ENCODE measurements at places on chromosomes 2 and 18.

DNA sequence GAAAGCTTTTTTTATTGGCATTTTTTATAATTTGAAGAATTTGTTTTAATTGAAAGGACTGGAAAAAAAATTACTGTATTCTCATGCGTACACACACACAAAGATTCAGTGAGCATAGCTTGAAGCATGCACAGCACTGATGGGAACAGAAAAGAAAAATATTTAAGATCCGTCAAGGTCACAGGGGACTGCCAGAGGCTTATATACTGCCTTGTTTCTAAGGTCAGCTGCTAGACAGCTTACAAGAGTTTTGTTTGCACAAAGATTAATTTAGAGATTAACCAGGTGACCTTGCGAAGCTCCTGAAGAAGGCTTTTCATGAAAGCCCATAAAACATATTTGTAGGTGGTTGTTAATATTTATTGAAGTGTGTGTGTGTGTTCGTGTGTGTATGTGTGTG, 396.3 kb downstream of the TRIB2 start:
- no peak for DNase-seq

GRCh38 chr2:237682856-237683670, 55.7 kb downstream of the LRRFIP1 start:
- DNase-seq = no peak

GRCh38 chr2:189151906-189152305, 27.7 kb downstream of the COL5A2 start:
- no peak for DNase-seq

DNA sequence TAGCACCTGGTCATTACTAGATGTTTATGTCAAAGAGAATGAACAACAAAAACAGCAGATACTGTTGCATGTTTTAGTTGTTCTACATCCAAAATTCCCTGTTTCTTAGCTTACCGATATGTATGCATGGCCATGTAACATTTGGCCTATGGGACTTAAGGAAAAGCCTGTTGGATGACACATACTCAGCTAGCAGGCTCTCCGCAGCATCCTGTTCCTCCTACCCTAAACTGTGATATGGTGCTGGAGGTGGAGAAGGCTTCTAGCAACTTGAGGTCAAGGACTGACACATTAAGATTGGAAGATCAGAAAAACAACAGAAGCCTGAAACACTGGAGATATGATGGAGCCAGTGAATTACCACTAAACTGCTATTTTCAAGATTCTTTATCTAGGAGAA, 537.8 kb downstream of the LRRTM4 start:
- no peak for DNase-seq

- no peak for DNase-seq
Measured at GRCh38 chr2:191846515-191847476, at the start of gene CAVIN2. Gene CAVIN2, minus strand, starts transcription at chr2:191847088. Its CDS starts 163 bp downstream, at chr2:191846925.

DNA sequence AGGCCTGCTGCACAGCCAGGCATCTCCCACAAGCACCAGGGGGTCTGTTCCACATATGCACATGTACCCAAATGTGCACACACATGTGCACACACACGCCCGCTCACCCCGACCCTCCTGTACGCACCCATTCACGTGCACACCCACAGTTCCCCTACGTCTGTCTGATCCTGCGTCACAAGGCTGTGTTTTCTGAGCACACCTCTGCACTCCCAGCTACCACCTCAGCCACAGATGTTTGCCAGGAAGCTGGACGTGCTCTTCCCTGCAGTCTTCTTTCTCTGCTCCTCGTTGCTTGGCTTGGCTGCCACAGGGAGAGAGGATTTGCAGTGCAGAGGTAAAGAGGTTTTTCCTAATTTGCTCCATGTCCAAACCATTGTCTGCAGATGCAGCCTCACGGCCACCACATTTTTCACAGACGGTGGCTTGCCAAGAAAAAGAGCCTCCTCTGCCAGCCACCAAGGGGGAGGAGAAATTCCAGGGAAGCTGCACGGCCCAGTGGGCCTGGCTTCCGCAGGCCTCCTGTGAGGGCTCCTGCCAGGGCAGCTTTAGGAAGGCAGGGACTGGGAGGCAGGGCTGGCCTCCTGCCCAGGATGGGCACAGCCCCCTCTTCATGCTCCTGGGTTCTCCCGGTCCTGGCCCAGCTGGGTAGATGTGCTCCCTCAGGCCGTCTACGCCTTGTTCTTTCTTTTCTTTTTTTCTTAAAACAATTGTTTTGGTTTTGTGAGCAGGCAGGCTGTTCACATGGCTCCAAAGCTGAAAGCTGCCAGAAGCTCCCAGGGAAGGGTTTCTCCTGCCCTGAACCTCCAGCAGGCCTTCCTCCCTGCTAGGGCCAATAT, 29.3 kb upstream of the HS6ST1 start:
- DNase-seq = no peak

- DNase-seq = no peak
Measured at GRCh38 chr2:223536546-223536945, 65.6 kb downstream of the SCG2 start.

GRCh38 chr2:18406219-18406618, 154.2 kb downstream of the RDH14 start:
- no peak for DNase-seq

- DNase-seq = no peak
Measured at GRCh38 chr2:203498161-203498560, 36.9 kb downstream of the RAPH1 start.

GRCh38 chr2:85314884-85315242, 12.9 kb downstream of the TGOLN2 start:
- DNase-seq = no peak

- no peak for DNase-seq
Measured at GRCh38 chr2:210715560-210716082, 159.2 kb downstream of the CPS1 start.

DNA sequence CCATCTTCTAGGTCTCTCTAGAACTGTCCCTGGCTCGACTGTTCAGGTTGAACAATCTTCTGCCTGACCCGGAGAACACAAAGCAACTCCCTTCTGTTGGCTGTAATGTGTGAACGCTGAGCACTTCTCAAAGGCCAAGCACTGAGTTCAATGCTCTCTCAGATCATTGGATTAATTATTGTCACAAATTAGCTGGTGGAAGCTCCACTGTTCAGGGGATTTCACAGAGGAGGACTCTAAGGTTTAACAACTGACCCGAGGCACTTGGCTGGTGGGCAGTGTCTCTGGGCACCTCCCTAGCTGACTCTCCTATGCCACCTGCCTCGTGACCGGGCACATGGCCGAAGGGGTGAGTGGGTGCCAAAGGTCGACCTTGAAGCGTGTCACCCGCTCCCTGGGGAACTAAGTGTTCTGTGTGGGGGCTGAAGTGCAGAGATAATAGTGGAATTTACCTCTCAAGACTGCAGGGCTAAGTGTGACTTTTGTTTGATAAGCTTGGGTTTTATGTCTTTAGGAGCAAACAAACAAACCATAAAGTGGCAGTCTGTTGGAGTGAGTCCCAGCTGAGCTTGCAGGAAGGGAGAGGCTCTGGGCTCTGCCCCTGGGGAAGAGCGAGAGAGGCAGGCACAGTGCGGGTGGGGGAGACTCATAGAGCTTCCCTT, 64.8 kb downstream of the BCL2L11 start:
- DNase-seq = no peak

GRCh38 chr18:34522603-34523002, 187.5 kb upstream of the DTNA start:
- no peak for DNase-seq

DNA sequence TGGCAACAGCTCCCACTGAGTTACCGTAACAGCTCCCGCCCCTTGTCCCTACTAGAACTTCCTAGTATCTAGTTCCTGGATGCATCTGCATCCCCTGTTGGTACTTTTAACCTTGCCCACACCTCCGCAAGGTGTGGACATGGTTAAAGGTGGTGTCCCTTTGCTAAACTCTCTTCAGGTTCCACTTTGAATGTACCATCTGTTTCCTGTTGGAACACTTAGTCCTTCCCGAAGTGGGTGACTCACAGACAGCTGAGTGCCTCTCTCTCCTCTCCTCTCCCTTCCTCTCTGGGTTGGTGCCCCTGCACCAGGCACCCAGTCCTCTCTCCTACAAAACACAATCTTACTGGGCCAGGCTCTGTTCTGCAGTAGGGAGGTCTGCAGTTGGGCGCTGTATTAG, 19.6 kb upstream of the REL start:
- no peak for DNase-seq

DNA sequence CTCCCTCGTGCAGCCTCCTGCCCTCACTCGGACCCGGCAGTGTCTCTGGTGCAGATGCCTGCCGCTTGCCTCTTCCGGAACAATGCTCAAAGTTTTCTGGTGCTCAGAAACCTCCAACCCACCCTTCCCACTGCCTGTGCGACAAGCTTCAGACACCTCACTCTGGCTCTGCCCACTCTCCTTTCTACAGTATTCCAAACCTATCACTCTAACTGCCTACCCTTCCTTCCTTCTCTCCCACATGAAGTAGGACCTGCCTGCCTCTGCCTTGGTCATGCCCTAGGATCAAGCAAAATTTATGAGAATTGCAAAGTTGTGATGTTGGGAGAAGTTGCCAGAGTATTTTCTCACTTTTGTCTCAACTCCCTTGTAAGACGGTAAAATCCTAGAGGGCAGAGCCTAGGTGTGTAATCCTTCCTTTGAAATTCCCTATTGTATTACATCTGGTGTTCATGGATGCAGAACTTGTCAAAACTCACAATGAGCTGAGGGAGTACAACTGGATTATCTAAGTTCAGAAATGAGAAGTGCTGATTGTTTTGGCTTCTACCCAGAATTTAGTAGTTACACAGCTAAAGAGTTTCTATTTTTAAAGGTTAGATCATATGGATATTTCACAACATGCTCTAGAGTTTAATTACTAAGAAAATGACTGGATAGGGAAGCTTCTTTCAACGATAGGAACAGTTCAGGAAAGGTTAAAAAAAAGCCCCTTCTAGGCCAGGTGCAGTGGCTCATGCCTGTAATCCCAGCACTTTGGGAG, 7.2 kb downstream of the NPC1 start:
- no peak for DNase-seq

GRCh38 chr2:23283653-23284052, 101.3 kb upstream of the KLHL29 start:
- DNase-seq = no peak

DNA sequence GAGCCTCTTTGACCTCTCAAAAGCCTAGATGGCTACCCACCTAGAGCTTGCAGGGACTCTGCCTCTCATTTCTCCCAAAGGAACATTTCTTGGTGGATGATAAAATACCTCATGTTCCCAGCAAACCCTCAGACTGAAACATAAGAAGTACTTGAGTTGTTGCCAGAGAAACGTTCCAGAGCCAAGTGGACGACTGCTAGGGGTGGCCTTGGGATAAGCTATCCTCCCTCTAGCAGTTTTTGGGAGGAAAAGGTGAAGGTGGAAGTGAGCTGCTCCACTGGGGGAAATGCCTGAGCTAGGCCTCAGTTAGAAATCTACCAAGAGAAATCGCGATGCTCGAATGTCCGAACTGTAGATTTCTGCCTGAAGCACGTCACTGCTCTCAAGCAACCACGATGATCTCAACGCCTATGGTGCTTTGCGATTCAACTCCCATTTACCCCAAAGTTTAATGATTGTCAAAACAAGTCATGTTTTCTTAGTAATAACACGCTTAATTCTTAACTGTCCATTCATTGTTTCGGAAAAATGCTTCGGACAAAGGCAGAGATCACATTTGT, 91.5 kb downstream of the CCBE1 start:
- no peak for DNase-seq

DNA sequence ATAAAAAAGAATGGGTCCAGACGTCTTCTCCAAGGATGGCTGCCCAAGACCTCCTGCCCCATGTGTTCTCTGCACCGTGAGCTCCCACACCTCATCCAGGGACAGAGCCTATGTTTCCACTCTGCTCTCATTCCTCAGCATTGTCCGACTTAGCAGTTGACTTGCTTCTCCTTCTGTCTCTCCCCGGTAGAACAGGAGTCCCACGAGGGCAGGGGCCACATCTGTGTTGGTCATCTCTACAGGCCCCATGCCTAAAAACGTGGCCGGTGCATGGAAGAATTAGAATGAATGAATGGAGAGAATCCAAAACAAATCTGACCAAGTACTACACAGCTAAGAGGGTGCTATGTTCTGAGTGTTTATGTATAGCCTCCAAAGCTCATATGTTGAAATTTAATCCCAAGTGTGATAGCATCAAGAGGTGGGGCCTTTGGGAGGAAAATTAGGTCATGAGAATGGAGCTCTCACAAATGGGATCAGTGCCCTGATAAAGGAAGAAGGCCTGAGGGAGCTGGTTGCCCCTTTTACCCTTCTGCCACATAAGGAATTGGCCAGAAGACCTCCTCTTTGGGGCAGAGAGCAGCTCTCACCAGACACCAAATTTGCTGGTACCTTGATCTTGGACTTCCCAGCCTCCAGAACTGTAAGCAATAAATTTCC, 55.9 kb downstream of the FAM178B start:
- no peak for DNase-seq

GRCh38 chr2:120236791-120237190, 13.6 kb upstream of the TMEM185B start:
- DNase-seq = no peak

DNA sequence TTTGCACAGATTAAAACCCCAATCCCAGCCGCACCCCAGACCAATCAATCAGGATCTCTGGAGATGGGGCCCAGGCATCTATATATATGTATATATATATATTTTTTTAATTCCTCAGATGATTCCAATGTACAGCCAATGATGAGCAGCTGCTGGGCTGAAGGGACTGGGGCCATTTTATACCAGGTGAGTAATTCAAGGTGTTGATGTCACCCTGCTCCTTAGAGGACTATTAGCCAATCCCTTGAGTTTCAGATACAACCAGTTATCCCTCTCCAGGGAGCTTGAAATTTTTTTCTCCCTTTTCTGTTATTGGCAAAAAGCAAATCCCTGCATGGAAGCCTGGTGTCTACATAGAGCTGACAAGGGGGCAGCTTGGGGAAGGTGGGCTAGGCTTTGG, 59.8 kb downstream of the MCFD2 start:
- no peak for DNase-seq

DNA sequence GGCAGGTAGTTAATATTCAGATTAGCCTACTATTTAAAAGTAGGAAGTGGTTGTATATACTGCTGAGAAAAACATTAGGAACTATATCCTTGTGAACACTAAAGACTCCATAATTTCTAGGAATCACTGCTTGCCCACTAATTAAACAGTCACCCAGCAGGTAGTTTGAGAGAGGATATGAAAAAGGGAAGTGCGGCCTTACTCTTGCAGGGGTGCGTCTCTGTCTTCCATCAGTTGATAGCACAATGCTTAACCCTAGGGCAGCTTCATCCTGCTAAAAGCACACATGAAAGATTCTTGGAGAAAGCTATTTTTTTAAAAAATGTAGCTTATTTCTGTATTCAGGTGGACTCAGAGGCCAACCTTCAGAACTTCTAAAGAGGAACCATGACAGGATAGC, 53.1 kb upstream of the ATP5MC3 start:
- no peak for DNase-seq

GRCh38 chr18:76955524-76956170, 133.3 kb downstream of the ZNF236 start:
- peak; percentile 53 for DNase-seq

- no peak for DNase-seq
Measured at GRCh38 chr2:97907369-97908100, 88.2 kb downstream of the TMEM131 start.

- no peak for DNase-seq
Measured at GRCh38 chr2:124424074-124424473, 399.0 kb downstream of the CNTNAP5 start.

GRCh38 chr18:43393174-43393573, 115.9 kb upstream of the SYT4 start:
- DNase-seq = no peak
